Activated naive CD4-positive, alpha-beta T cell (primary cell): ENCODE measurements at places on chromosomes 5 and 9.

- DNase-seq: no peak
Observed at GRCh38 chr5:36740259-36740898, 134.0 kb downstream of the SLC1A3 start.

DNA sequence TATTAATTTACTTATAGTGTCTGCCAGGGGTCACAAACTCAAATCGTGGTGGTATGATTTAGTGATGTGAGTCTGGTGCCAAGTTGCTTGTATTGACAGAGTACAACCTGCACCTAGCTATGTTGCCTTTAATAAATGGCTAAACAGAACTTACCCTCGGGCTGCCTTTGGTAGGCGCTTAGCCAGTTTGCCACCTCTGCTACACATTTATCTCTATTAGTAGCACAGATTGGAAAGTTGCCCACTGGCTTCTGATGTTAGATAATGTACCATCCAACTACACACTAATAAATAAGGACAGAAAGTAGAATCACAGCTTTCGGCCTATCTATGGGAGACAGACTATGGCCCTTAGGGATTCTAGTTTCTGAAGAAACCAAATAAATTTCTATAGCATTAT is 368.4 kb downstream of the MAN2A1 start:
- no peak for DNase-seq

- no peak for DNase-seq
Observed at GRCh38 chr9:129562917-129563316, 58.0 kb downstream of the C9orf50 start.

- no peak for DNase-seq
Observed at GRCh38 chr9:117882171-117882570, 178.0 kb downstream of the TLR4 start.

- no peak for DNase-seq
Observed at GRCh38 chr5:38527475-38527874, 29.0 kb downstream of the LIFR start.
